ENCODE measurements at places on chromosomes 2 and 18.

GRCh38 chr2:159892990-159893810 lies 95.2 kb upstream of the CD302 start:
- DNase-seq = no peak

DNA sequence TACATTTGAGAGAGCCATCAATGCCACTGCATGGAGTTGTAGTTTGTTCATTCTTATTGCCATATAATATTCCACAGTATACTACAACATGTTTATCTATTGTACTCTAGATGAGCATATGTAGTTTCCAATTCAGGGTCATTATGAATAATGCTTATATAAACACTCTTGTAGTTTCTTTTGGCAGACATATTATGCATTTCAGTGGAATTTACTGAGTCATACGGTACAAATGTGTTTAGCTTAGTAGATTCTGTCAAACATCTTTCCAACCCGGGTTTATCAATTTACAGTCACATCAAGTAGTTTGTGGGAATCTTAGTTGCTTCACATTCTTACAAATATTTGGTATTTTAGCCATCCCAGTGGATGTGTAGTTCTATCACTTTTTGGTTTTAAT lies 161.1 kb downstream of the KCNH7 start:
- DNase-seq = no peak

DNA sequence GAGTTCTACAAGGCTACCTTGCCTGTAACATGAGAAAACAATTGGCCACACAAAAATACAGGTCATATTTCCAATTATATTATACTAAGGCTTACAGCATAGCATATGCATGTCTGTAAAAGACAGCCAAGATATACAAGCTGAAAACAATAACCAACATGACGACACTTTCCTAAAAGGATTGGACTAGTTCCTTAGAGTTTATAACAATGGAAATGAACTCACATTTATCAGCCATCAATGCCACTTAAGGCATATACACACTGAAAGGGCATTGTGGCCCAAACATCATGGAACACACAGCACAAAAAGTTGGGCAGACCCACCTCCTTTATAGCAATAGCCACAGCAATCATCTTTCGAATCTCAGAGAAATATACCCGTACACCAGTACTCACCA lies 52.0 kb downstream of the SLC40A1 start:
- no peak for DNase-seq

DNA sequence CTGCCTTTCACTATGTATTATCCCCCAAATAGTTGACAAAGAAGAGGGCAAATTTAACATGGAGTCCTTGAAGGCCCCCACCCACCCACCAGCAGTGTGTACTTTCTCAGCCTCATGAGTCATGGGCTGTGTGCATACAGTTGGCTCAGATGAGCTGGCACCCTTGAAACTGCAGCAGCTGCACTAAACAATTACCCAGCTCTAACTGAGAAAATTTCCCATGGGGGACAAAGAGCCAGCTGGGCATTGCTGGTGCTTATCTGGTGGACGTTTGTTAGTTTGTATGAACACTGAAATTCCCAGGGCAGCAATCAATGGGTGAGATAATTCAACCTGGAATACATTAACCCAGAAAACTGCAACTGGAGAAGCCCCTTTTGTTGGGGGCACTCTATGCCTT lies 131.7 kb downstream of the GCA start:
- no peak for DNase-seq

GRCh38 chr2:164700390-164700789 lies 79.1 kb upstream of the GRB14 start:
- DNase-seq = no peak

DNA sequence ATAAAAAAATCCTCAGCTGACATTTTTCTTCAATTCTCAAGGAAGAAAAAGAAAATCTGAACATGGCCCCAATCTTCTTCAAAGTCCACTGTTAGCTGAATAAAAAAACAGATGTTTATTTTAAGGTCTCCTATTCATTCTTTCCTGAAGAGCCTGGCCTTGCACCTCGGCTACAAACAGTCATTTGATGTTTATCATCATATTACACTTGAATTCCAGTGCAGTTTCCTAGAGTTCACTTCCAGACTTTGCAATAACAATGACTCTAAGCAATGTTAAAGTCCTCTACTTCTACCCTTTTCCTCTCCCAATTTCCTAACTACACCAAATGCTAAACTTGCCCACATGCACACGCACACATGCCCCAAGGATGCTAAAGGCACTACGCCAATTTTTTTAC lies 70.1 kb downstream of the NOL10 start:
- DNase-seq = no peak

All from NCI-H2227 treated with DMSO at 0.1 percent for 48 hours (cell line).